ENCODE measurements at places on chromosomes 11 and 22. TPM values are rescaled to one million over a fixed set of nuclear protein-coding genes. Genes with fewer than 3 reads are reported as not detected.

- no peak for DNase-seq
Measured at GRCh38 chr11:76824083-76824939, 36.4 kb upstream of the ACER3 start.

- no peak for DNase-seq
Measured at GRCh38 chr22:47835726-47836125, 1073.3 kb downstream of the TBC1D22A start.

GRCh38 chr11:3177931-3178330 lies 12.8 kb upstream of the OSBPL5 start:
- no peak for DNase-seq

- no peak for DNase-seq
Measured at GRCh38 chr11:72812967-72813739, 1.1 kb upstream of the ATG16L2 start.

DNA sequence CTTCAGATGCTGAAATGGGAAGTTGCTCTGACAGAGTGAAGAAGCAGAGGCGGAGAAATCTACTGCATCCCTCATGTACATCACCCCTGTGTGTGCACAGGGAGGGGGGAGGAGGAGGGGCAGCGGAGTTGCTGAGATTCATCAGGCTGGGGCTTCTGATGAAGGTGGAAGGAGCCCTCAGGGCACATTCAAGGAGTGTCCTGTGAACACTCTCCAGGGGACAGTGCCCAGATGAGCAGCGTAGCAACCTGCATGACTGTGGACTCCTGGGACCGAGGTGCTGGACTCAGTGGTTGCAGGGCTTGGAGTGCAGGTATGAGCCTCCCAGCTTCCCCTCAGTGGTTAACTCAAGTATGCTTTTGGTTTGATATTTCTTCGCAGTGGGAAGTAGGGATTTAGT lies 257.8 kb upstream of the B3GAT1 start:
- no peak for DNase-seq

The MOV10L1 gene
- polyA plus RNA-seq, result 0.78 TPM

DNA sequence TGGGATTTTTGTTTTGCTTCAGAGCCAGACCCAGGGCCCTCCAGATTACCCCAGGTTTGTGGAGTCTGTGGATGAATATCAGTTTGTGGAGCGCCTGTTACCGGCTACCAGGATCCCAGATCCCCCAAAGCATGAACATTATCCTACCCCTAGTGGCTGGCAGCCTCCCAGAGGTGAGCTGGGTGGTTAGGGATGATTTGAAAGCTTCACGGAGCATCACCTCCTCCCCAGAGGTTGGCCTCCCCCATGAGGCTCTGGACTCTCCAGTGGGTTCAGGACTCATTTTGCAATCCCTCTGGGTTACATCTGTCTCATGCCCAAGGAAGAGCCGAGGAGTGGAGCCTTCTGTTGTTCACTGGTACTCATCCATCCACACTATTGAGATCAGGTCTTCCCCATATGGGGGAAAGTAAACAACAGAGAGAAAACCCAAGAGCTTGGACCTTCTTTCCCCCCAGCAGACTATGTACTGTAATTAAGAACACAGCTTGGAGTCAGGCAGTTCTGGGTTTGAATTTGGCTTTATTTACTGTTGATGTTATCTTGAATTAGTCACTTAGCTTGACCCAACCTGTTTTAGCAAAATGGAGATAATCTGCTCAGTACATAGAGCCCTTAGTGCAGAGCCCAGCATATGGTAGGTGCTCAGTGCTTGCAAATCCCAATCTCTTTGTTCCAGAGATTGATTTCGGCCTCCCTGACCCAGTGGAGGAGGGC lies 2.5 kb downstream of the MRPL49 start:
- no peak for DNase-seq

DNA sequence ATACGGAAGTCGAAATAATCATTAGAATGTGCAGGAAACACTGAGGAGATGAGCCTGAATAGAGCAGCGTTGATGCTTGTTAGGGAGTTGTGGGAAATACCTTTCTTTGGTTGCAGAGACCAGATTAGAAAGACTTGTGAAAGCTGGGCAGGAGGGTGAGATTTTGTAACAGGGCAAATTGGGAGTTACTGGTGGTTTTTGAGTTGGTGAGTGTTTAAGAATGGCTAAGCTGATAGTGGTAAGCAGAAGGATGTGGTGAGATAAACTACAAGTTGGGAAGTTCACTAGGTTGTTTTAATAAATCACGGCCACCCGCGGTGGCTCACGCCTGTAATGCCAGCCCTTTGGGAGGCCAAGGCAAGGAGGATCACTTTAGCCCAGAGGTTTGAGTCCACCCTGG lies 34.4 kb downstream of the MCAM start:
- no peak for DNase-seq

- DNase-seq, result no peak
Measured at GRCh38 chr11:58863697-58864096, 19.2 kb upstream of the GLYATL2 start.

DNA sequence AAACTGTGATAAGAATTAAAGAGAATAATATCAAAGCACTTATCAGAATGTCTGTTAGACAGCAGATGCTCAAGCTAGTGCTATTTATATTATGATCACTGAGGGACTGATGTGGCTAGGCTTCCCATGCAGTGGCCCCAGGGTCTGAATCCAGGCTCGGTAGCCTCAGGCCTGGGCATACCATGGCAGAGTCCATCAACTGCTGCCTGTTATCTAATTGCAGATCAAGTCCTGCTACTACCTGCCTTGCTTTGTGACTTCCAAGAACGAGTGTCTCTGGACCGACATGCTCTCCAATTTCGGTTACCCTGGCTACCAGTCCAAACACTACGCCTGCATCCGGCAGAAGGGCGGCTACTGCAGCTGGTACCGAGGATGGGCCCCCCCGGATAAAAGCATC lies 57.5 kb downstream of the TIMP3 start:
- no peak for DNase-seq

The TRIM22 gene
- polyA plus RNA-seq, result 6.1 TPM

GRCh38 chr11:30174265-30175020 lies 56.4 kb upstream of the FSHB start:
- no peak for DNase-seq

DNA sequence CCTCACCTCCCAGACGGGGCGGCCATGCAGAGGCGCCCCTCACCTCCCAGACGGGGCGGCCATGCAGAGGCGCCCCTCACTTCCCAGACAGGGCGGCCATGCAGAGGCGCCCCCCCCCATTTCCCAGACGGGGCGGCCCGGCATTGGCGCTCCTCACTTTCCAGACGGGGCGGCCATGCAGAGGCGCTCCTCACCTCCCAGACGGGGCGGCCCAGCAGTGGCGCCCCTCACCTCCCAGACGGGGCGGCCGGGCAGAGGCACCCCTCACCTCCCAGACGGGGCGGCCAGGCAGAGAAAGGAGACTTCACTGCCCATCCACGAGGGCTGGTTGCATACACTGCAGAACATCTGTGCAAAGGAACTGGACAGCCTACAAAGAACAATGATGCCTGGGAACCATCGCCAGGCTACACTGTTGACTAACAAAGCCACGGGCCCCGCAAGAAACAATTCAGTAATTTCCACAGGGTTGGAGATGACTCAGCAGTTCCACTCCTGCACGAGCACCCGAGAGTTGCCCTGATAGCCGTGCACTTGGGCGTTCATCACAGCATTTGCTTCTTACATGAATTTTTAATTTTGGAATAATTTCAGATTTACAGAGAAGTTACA lies 58.7 kb downstream of the CTTN start:
- no peak for DNase-seq

The OR2D2 gene
- not detected for polyA plus RNA-seq

DNA sequence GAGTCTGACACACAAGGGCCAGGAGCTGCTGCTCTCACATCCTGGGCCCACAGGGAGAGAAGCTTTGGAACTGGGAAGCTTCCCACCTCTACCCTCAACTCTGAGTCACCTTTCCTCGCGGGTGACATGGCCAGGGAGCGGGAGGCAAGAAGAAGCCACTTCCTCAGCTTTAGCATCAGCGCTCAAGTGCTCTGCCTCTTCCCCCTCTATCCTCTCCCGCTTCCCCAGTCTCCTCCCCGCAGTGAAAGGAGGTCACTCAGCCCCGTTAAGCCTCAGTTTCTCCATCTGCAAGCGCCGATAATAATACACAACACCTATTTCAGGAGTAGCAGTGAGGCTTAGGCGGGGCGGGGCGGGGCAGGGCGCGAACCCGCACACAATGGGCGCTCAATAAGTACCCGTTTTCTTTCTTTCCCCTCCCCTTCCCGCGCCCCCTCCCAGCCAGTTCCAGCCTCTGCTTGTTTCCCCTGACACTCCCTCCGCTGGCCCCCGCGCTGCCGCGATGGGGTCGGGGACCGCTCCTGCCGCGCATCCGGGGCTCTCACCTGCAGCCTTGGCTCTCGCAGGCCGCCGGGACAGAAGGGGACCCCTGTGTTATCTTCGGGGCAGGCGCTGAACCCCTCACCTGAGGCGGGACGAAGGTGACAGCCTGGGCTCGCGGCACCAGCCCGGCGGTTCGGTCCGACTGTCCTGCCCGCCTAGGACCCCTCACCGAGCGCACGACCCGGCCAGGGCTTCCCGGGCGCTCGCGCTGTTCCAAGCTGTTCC lies 892 bp downstream of the GDPD5 start:
- DNase-seq, result no peak

The SLC16A8 gene
- 1.9 TPM for polyA plus RNA-seq

DNA sequence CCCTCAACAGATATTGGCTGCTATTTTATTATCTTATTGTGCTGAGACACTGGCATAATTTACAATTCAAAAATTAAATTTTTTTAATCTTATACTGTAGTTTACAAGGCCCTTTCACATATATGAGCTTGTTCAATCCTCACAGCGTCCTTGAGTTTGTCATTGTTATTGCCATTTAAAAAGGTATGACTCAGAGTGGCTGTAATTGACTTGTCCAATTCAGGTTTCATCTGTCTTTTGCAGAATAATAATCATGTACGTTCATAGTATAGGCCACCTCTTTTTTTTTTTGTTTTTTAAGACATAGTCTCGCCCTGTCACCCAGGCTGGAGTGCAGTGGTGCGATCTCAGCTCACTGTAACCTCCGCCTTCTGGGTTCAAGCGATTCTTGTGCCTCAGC lies 11.5 kb downstream of the PTPRJ start:
- no peak for DNase-seq

Measured in renal cortex interstitium (tissue), 15 donors.